Activated B cell treated with CpG ODN at 0.5 μM for 24 hours (primary cell): ENCODE measurements at places on chromosomes 13 and 19. TPM values are rescaled to one million over a fixed set of nuclear protein-coding genes. Genes with fewer than 3 reads are reported as not detected.

Gene ZNF230
- total RNA-seq: 12.1 and 15.0 TPM in 2 replicates

Gene C19orf33
- total RNA-seq: 0.58 TPM in 1 of 2 replicates, not detected in the other

Gene MBD3L3
- not detected in 2 replicates for total RNA-seq

Gene CEACAM4
- total RNA-seq: not detected in 2 replicates

Gene PDE4A
- 6.6 and 8.6 TPM in 2 replicates for total RNA-seq

Gene AP2S1
- 74.7 and 81.3 TPM in 2 replicates for total RNA-seq

Gene LILRA6
- total RNA-seq: not detected in 2 replicates

Gene ZNF112
- total RNA-seq: 2.5 and 2.8 TPM in 2 replicates

Gene TMEM190
- total RNA-seq: not detected in 2 replicates

Gene TTC9B
- total RNA-seq: not detected in 2 replicates

Gene CEBPG
- total RNA-seq: 30.6 and 32.0 TPM in 2 replicates

GRCh38 chr13:61880578-61881283, 465.1 kb upstream of the PCDH20 start:
- H3K27ac ChIP-seq: no peak overlapping the region
- DNase-seq: no peak
- no peaks in the 10 kb centered on the region for H3K4me1 ChIP-seq
- H3K4me3 ChIP-seq: no peak overlapping the region
- no peaks in the 10 kb centered on the region for H3K27me3 ChIP-seq

DNA sequence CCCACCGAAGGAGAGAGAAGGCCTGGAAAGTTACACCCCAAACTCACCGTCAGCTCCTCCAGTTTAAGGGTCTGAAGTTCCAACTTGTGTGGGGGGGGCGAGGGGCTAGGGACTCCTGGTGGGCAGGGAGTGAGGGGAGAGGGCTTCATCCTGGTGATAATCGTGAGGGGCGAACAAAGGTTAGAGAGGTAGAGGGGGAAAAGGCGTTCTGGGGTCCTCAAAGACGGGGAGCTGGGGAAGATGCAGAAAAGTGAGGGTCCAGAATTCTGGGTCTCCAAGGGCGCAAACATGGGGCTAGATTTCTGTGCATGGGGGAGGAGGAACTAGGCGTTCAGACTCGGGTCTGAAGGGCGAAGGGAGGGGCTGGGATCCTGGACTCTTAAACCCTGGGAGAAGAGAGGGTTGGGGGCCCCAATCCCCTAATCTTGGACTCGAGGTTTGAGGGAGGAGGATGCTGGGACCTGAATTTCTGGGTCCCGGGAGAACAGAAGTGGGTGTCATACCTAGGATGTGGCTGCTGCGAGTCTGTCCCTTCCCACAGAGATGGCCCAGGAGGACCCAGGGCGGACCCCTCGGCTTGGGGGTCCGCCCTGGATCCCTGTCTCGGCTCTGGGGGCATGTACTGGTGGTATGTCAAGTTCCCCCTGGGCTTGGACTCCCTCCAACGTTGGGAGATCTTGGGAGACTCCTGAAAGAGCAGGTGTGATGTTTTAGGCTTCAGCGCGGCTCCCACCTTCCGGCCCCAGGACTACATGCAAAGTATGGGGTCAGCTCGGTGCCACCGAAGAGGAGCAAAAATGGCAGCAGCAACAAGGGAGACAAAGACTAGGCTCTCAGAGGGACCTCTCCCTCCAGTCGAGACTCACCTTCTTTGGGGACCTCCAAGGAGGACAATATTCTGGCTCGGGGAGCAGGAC, 4.5 kb downstream of the MAMSTR start:
- no peak for DNase-seq

- H3K27ac ChIP-seq: peak overlapping the region; percentile 82
- peak; percentile 38 for DNase-seq
- peaks cover 20% of the 10 kb centered on the region for H3K4me1 ChIP-seq
- peaks cover 11% of the 10 kb centered on the region for H3K36me3 ChIP-seq
Measured at GRCh38 chr13:19586904-19587634, 25.7 kb upstream of the TPTE2 start.

DNA sequence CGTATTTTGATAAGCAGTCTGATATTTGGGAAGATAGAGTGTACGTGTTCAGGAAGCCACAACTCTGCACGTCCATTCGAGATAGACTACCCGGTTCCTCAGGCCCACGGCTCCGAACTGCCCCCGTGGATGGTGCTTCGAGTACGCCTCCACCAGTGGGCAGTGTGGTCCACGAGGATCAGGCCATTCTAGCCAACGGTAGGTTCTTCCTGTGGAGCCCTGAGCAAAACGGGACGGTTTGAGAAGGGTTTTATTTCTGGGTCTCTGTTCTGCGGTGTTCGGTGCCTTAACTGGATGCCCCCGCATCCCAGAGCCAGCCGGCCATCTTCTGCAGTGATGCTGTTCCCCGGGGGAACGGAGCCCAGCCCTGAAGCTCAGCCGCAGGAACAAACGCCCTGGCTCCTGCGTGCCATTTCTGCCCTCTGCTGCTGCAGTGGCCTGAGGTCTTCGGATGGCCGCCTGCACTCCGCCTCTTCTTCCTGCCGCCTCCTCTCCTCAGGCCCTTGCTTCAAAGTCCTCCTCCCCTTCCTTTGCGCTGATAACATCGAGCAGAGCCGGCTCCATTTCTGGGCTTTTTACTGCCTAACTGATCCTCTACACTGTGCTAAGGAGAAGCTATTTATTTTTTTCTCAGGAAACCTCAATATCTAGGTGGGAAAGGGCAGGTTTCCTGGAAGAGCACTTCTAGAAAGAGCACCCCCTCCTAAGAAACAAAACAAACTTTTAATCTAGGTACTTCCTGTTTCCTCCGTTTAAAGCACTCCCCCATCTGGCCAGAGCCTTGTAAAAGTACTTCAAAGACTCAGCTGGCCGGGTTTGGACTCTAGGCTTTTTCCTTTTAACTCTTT, 36.2 kb upstream of the SLC46A3 start:
- H3K27ac ChIP-seq: peak overlapping the region; percentile 62
- H3K27me3 ChIP-seq: no peaks in the 10 kb centered on the region
- no peaks in the 10 kb centered on the region for H3K36me3 ChIP-seq
- peaks cover 5% of the 10 kb centered on the region for H3K4me1 ChIP-seq
- DNase-seq: no peak

- DNase-seq: no peak
- no peak overlapping the region for H3K4me3 ChIP-seq
- no peaks in the 10 kb centered on the region for H3K27me3 ChIP-seq
Measured at GRCh38 chr13:58655086-58655485, 1023.5 kb downstream of the PCDH17 start.

DNA sequence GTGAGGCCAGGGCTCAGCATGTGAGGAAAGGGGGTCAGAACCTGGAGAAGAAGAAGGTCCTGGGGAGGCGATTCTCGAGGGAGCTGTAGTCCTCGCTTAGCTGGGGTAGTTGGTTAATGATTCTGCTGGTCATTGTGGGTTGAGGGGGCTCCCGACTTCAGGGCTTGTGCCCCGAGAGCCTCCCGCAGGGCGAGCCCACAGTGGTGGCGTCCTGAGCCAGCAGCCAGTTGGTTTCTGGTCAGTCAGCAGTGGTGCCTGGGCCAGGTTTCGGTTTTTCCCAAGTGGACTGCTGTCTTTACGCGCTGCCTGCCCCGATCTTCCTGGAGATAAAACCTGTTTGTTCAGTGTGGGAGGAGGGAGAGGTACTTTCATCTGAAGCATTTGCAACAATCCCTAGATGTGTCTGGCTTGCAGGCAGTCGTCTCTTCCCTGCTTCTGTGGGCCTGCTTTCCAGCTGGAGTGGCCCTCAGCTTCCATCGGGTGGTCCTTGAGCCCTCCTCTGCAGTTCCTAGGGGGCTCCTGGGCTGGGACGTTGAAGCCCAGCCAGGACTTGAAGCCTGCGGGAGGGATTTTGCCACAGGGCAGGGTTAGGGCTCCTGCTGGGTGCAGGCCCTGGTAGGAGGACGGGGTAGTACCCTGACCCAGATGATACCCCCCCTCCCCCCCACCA, 3.2 kb downstream of the PTBP1 start:
- H3K27me3 ChIP-seq: no peaks in the 10 kb centered on the region
- no peak overlapping the region for H3K27ac ChIP-seq
- peaks cover 47% of the 10 kb centered on the region for H3K36me3 ChIP-seq
- H3K4me3 ChIP-seq: peak overlapping the region; percentile 42
- DNase-seq: no peak
- H3K4me1 ChIP-seq: peaks cover 40% of the 10 kb centered on the region

DNA sequence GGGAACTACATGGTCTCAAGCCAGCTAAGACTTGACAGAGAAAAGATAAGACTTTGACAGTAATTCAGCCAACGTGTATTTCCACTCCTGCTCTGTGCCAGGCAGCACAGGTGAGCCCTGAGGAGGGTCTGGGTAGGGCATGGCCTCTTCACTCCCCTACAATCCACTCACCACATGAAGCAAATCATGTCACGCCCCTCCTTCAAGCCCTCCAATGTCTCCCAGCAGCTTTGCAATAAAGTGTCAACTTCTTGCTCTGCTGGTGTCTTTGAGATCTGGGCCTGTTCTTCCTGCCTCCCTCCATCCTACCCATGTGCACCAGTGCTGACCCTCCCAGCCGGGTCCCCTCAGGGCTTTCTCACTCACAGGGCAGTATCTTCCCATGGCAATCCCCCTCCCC, 58.5 kb downstream of the CCDC70 start:
- no peak overlapping the region for H3K4me3 ChIP-seq
- H3K27ac ChIP-seq: no peak overlapping the region
- peaks cover 4% of the 10 kb centered on the region for H3K27me3 ChIP-seq
- H3K36me3 ChIP-seq: no peaks in the 10 kb centered on the region
- DNase-seq: no peak

DNA sequence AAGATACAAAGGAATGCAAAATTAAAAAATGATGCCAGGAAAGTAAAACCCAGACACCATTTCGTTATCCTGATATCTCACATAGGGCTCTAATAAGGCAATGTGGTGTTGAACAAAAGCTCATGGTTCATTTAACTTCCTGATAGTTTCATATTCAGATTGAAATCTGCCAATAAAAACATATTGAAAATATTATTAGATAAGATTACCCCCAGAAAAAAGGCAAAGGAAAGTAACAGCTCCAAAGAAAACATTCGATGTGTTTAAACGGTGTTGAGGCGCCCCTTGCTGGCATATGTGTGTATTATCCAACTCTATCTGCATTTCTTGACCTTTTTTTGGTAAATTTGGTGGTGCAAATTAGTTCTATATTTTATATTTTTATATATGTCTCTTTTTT, 75.9 kb downstream of the ESD start:
- peaks cover 8% of the 10 kb centered on the region for H3K4me1 ChIP-seq
- peaks cover 55% of the 10 kb centered on the region for H3K36me3 ChIP-seq
- no peaks in the 10 kb centered on the region for H3K27me3 ChIP-seq
- no peak overlapping the region for H3K4me3 ChIP-seq
- DNase-seq: no peak

GRCh38 chr19:30804751-30805150, 432.6 kb downstream of the ZNF536 start:
- no peaks in the 10 kb centered on the region for H3K36me3 ChIP-seq
- H3K4me3 ChIP-seq: no peak overlapping the region
- no peaks in the 10 kb centered on the region for H3K4me1 ChIP-seq
- H3K27me3 ChIP-seq: no peaks in the 10 kb centered on the region

- DNase-seq: no peak
- no peak overlapping the region for H3K27ac ChIP-seq
- H3K36me3 ChIP-seq: no peaks in the 10 kb centered on the region
- H3K4me3 ChIP-seq: no peak overlapping the region
- no peaks in the 10 kb centered on the region for H3K4me1 ChIP-seq
- H3K27me3 ChIP-seq: no peaks in the 10 kb centered on the region
Measured at GRCh38 chr19:22708983-22709382, 74.9 kb downstream of the ZNF492 start.

DNA sequence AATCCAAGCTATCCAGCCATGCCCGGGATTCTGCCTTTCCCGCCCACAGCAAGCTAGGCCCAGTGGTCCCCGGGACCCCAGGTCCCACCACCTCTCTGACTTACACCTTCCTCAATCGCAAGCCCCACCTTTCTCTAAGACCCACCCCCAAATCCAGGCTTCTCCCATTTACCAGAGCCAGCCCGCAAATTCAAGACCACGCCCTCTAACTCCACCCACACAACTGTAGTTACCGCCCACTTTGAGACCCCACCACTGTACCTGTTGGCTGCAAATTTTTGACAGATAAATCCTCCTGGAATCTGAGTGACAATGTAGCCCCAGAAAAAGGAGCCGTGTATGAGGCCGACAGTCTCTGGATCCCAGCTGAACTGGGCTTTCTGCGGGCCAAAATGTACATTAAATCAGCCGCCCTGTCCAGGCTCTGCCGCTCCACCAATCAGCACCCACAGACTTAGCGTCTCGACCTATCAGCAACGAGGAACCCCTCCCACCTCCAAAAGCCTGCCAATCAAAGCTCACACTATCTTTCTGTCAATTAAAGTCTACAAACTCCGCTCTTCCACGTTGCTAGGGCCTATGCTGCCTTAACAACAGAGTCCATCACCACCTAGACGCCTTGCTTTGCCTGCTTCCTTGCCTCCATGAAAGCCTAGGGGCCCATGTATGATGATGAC, 6.3 kb downstream of the SLC17A7 start:
- H3K36me3 ChIP-seq: no peaks in the 10 kb centered on the region
- peaks cover 32% of the 10 kb centered on the region for H3K4me1 ChIP-seq
- peaks cover 81% of the 10 kb centered on the region for H3K27me3 ChIP-seq
- no peak for DNase-seq
- H3K27ac ChIP-seq: no peak overlapping the region
- no peak overlapping the region for H3K4me3 ChIP-seq
